T follicular helper cell (primary cell): ENCODE measurements at places on chromosomes 3 and 15.

DNA sequence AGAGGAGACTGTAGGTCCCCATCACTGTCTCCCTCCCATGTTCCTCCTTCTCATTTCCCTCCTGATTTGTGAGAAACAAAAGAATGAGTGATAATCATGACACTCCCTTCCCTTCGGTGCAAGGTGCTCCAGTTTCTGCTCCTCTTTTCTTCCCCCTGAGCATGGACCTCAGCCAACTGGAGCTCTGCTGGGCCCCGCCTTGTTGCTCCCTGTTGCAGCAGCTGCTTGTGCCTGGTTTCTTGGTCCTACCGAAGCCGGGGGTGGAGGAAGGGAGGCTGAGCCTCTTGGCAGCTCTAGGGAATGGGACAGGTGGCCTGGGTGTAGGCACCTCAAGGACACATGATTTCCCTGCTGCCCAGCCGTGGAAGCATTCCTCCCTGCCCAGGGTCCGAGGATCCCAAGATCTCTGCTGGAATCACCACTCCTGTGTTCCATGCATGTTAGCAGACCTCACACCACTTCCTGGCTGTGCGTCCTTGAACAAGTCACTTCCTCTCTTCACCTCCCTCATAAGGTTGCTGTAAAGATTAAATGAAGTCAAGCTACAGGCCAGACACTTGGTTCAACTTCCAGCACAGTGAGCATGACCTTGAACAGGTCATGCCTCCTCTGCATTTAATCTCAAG lies 131.6 kb upstream of the ABHD17C start:
- no peak for DNase-seq

DNA sequence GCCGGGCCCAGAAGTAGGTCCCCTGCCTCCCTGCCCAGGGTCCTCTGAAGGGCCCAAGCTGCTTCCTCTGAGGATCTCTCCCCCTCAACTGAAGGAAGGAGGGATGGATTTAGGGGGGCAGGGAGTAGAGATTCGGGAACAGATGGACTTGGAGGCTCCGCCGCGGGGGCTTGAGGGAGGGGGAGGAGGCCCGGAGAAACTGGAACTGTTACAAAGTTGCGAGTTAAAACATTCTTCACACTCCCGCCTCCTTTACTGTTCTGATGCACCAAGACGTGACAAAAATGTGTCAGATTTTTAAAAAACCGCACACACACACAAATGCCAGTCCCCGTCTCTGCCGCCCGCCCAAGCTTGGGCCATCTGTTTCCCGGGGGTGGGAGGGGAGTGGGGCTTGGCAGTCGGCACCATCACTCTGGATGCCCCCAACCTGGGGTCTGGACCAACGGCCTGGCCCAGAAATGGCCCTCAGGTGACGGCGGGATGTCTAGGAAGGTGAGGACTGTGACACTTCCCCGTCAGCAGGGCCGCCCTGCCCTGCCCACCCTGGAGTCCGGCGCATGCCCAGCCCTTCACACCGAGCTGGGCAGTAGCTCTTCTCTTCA lies 25.0 kb upstream of the LINGO1 start:
- no peak for DNase-seq

DNA sequence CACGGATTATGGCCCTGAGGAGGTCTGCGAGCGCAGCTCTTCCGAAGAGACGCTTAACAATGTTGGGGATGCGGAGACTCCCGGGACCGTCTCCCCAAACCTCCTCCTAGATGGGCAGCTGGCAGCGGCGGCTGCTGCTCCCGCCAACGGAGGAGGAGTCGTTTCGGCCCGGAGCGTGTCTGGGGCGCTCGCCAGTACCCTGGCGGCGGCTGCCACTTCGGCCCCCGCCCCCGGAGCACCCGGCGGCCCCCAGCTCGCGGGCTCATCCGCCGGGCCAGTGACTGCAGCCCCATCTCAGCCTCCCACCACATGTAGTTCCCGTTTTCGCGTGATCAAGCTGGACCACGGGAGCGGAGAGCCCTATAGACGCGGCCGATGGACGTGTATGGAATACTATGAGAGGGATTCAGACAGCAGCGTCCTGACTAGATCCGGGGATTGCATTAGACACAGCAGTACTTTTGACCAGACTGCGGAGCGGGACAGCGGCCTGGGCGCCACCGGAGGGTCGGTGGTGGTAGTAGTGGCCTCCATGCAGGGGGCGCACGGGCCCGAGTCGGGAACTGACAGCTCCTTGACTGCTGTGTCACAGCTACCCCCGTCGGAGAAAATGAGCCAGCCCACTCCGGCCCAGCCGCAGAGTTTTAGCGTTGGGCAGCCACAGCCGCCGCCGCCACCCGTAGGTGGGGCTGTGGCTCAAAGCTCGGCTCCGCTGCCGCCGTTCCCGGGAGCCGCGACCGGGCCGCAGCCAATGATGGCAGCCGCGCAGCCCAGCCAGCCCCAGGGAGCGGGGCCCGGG lies 1.6 kb downstream of the TSC22D2 start:
- DNase-seq, result peak; percentile 40

GRCh38 chr3:71784914-71785531 lies at the start of gene PROK2:
Gene PROK2 (minus strand): TSS chr3:71785148. CDS start chr3:71785052, 96 bp downstream.
- no peak for DNase-seq

GRCh38 chr3:69212411-69213160 lies 90.2 kb upstream of the LMOD3 start:
- DNase-seq, result no peak

DNA sequence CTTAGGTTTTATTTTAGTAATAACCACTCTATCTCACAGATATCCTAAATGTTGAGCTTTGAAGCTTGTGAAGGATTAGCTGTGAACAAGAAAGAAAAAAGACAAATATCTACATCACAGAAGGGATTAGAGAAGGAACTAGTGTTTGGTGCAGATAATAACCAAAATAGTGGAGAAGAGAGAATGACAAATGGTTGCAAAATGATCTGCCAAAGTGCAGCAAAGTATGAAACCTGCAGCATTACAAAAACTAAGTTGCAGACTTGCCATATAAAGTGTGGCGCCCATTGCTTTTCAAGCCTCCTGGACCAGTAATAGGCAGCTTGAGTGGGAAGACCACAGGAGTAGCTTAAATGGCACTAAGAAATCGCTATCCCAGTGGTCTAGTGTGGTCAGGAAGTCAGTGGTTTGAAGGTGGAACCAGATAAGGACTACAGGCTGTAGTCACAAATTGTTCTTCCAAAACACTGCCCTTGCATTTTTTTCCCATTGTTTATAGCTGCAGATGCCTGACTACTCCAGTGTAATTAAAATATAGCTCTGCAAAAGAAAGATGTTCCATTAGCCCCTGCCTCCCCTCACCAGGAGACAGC lies 20.7 kb downstream of the TPM1 start:
- DNase-seq, result no peak

- DNase-seq, result no peak
Measured at GRCh38 chr3:137687181-137687879, 76.8 kb upstream of the SOX14 start.

GRCh38 chr15:26873846-26874245 lies 7.0 kb downstream of the GABRA5 start:
- no peak for DNase-seq

GRCh38 chr3:194640829-194641228 lies 7.6 kb upstream of the TMEM44 start:
- DNase-seq, result peak; percentile 29

GRCh38 chr15:34699968-34700640 lies 54.7 kb downstream of the GJD2 start:
- DNase-seq, result no peak

GRCh38 chr3:142318331-142318730 lies 92.9 kb upstream of the GK5 start:
- DNase-seq, result no peak

- no peak for DNase-seq
Measured at GRCh38 chr3:36394176-36394575, 13.9 kb downstream of the STAC start.

GRCh38 chr3:168684519-168684918 lies 588.8 kb upstream of the GOLIM4 start:
- DNase-seq, result no peak

DNA sequence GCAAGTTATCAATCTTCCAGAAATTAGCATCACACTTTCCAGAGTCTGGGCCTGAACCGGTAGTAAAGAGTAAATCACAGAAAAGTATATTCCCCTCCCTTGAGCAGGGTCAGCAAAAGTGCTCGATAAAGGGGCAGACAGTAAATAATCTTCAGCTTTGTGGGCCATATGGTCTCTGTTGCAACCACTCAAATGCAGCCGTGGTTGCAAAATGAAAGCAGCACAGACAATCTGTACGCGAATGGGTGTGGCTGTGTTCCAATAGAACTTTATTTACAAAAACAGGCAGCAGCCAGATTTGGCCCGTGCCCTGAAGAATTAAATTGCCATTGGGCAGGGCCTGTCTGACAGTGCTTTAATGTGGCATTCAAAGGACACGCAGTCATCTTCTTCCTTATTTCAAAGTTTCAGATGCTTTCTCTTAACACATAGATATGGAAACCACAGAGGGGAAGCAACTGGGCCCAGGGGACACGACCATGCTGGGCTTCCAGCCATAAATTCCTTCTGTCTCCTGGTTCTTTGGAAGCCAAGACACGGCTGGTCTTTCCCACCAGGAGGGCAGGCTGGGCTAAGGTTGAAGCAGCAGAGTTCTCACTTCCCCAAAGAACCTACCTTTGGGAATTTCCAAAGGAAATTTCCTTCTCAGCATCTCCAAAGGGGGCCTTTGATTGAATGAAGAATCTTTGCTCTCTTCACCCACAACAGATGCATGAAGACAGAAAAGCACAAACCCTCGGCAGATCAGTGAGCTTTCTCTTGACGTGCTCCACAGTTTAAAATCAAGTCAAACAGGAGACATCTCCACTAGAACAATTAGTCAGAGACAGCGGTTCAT lies 489.8 kb upstream of the PROK2 start:
- DNase-seq, result no peak

GRCh38 chr3:3023111-3023745 lies 86.9 kb downstream of the IL5RA start:
- DNase-seq, result no peak

- DNase-seq, result no peak
Measured at GRCh38 chr3:66259566-66260255, 38.9 kb downstream of the SLC25A26 start.

GRCh38 chr15:97791824-97792792 lies 168.4 kb upstream of the ARRDC4 start:
- DNase-seq, result no peak

DNA sequence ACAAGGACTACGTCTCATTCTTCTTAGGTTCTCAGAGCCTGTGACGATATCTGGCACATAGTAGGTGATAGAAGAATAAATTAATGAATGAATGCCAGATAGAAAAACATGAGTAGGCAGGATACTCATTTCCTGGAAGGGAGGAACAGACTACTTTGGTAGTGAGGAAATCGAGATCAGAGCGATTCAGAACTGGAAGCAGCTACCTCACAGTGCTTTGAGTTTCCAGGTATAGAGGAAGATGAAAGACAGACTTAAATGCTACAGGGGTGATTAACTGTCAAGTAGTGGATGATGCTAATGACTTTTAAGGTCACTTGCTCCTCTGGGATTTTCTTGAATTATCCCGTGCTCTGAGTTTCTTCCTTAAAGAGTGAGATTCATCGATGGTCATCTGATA lies 951.5 kb upstream of the CFAP20DC start:
- no peak for DNase-seq

GRCh38 chr3:56904552-56905215 lies 102.9 kb upstream of the ARHGEF3 start:
- DNase-seq, result no peak

DNA sequence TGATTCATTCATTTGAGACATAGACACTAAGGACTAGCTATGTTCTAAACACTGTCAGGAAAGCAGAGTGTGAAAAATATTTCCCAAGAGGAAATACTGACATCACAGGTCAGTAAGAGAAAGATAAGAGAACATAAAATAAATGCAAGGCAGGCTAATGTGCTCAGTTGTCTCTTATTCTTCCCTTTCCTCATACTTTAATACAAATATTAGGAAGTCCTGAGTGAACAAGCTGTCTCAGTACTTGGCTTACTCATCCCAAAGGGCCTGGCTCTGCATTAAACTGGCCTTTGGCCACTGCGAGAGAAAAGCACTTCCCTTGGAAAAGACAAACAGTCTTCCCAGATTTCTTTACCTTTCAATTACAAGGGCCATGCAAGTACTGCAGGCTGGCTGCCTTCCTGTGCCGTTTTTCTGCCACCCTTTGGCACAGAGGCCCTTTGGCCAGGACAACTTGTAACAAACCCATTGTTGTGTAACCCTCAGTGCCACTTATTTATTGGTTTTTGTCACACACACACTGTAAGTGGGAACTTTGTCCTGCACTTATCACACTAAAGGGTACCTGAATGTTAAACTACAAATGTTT lies 31.7 kb downstream of the EDC3 start:
- DNase-seq, result no peak

DNA sequence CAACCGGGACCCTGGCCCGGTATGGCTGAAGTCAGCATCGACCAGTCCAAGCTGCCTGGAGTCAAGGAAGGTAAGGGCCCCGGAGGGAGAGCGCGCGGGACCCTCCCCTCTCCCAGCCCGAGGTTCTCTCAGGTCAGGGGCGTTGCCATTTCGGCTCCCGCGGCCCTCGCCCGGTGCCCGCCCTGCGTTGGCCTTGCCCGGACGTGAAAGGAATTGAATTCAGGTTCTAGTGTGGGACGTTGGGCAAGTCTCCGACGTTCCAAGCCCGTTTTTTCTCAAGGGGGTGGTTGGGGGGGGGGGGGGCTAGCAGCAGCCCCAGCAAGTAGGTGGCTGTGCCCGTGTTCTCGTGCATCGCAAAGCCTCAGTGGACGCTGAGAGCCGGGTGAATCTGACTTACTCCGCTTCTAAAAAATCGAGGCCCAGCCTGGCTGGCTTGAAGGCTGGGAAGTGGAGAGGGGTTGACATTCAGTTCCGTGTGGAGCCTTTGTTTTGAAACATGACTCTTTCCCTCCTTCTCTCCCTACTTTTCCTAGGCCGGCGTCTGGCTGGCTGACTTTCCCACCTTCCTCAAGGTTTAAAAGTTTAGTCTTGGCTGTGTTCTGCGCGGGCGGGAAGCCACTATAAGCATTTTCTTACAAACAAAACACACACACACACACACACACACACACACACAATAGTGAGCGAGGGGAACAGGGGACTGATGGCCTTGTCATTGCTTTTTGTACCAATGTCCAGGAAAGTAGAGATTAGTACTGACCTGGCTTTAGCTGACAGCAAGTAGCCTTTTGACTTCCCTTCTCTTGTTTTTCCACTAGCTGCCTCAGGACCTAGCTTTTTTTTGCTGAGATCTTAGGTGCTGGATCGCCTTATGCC lies at the start of gene UTS2B:
TSS of gene UTS2B (minus strand) at position 873 of the 876 bp plus-strand sequence. CDS start 48,337 bp downstream, outside the sequence.
- DNase-seq, result peak; percentile 4

DNA sequence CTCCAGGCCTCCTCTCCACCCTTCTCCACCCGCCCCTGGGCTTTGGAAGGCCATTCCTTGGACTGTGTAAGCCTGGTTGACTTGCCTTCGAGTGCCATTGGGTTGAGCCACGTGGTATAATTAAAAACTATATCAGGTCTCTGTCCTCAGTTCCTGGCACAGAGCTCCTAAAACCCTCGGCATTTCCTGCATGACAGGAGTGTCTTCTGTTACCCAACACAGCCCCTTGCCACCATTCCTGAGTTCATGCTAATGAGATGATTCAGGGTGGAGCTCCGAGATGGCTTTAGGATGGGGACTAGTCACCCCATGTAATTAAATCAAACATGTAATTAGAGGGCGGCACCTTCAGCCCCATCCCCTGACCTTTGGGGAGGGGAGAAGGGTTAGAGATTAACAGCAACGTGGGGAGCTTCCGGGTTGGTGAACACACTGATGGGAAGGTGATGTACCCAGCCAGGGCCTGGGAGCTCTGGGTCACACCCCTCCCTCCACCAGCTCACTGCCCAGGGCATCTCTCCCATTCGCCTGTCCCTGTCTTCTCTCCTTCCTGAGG lies 256.4 kb downstream of the FAM43A start:
- no peak for DNase-seq
